ENCODE measurements at places on chromosomes 2 and 18. TPM values are rescaled to one million over a fixed set of nuclear protein-coding genes. Genes with fewer than 3 reads are reported as not detected.

The DNAJC5G gene
- not detected for total RNA-seq

The FBXO41 gene
- total RNA-seq: 4.7 TPM

The HK2 gene
- total RNA-seq: 23.5 TPM

The C18orf32 gene
- total RNA-seq: 44.2 TPM

The LRRTM1 gene
- total RNA-seq: 0.19 TPM

The TYMS gene
- 5.3 TPM for total RNA-seq

DNA sequence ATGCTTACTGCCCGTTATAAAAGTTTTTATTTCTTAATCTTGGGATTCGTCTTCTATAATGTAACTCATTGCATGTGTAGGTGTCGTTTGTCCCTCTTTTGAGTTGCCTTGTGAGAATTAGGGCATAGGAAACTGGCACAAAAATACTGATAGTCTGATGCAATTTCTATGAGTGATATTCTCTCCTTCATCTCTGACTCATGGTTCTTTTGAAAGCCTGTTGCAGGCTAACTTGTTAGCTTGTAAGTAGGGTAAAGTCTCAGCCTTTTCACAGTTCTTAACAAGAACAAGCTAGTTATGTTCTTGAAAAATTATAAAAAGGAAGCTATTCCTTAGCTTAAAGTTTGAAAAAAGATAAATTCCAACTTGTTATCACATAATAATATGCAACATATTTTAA, 1085.4 kb upstream of the NRXN1 start:
- H3K36me3 ChIP-seq: no peaks in the 10 kb centered on the region
- H3K27me3 ChIP-seq: no peaks in the 10 kb centered on the region
- H3K27ac ChIP-seq: no peak overlapping the region
- no peak overlapping the region for H3K4me3 ChIP-seq

GRCh38 chr2:767440-767839, 90.2 kb upstream of the TMEM18 start:
- no peaks in the 10 kb centered on the region for H3K36me3 ChIP-seq
- H3K4me3 ChIP-seq: no peak overlapping the region
- no peak for DNase-seq
- H3K27ac ChIP-seq: no peak overlapping the region
